ENCODE measurements at places on chromosomes 5 and 9.

DNA sequence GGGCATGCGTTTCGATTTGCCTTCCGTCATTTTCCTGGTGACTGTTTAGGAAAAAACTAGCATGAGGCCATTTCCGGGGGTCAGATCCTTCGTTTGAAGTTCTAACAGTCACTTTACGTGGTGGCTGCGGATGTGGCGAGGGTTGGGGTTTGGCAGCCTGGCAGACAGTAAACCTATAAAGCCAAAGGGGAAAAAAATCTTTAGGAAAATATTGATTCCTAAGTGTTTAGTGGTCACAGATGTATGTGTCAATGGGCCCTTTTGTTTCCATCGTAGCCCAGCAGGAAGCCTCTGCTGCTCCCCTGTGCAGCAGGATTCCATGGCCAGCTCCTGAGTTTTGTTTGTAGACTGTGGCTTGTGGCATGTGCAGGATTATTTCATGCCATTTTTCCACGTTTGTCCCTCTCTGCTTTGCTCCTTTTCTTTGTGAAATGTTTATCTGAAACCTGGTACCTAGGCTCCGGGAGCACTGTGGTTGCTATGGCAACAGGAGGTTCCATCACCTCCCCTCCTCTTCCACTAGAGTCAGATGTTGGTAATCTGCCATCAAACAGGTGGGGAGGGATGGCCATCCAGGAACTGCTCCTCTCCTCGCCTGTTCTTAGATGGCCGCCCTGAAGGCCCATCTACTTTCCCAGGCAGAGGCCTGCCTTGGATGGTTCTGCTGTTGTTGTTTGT is 202.3 kb downstream of the AOPEP start:
- no peak for DNase-seq

DNA sequence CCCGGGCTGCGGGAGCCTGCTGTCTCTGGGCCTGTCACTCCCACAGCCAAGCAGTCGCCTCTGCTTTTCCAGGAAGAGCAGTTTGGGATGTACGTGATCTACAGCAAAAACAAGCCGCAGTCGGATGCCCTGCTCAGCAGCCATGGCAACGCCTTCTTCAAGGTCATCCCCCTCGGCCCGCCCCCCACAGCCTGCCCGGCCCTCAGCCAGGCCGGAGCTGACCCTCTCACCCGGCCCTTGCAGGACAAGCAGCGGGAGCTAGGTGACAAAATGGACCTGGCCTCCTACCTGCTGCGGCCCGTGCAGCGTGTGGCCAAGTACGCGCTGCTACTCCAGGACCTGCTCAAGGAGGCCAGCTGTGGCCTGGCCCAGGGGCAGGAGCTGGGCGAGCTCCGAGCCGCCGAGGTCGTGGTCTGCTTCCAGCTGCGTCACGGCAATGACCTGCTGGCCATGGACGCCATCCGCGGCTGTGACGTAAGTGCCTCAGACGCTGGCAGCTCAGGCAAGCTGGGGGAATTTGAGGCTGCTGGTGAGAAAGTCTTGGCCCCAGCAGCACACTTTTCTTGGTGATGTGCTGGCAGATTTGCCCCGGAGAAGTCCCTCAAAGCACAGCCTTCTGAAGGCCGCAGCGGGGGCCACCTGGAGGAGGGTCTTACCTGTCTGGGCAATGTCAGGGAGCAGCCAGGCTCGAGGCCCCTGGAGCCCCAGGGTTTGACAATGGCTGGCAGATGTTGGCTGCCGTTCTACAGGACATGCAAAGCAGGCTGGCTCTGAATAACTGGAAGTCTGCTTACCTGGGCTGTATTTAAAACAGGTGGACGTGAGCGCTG is 20.1 kb upstream of the LRRC14B start:
- no peak for DNase-seq

GRCh38 chr5:66406761-66407336 is 189.3 kb upstream of the MAST4 start:
- DNase-seq: no peak

DNA sequence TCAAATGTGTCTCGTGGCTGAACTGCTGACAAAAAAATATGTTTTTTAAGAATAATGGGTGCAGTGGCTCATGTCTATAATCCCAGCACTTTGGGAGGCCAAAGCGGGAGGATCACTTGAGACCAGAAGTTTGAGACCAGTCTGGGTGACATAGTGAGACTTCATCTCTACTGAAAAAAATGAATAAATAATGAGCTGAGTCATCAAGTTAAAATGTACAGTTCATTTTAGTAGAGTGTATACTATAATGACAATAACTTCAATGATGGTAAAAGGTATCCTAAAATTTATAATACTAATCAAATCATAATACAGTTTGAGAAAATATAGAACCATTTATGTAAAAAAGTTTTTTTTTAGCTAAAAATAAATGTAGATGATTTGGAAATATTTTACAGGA is 37.9 kb upstream of the TJP2 start:
- no peak for DNase-seq

DNA sequence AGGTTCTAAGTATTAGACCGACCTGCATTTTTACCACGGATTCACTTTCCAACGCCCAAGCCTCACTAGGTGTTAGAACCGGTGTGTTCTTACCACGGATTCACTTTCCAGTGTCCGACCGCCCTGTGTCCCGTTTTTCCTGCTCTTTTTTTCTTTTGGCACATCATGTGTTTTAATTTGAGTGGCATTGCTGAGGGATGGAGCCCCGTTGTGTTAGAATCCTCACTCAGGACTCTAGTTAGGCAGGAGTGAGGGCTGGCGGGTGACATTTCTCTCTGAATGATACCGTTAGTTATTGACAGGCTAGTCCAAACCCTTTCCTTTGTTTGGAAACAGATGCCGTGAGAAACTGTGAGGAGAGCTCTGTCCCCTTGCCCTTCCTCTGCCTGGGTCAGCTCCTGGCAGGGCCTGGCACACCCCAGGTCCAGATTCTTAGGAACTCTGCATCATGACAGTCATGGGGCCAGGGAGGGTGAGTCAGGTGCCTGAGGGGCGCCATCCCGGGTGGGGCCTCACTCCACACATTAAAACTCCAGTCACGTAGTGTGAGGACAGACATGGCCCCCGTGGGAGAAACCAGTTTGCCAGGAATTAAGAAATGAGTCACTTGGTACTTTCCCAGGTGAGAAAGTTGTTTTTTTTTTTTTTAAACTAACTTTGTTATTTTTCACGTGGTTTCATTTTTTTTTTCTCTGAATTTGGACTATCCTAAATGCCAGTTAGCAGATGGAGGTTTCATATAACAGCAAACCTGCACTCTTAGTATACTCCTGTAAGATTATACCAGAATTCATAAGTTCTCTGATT is 15.8 kb downstream of the EXOC3 start:
- no peak for DNase-seq

DNA sequence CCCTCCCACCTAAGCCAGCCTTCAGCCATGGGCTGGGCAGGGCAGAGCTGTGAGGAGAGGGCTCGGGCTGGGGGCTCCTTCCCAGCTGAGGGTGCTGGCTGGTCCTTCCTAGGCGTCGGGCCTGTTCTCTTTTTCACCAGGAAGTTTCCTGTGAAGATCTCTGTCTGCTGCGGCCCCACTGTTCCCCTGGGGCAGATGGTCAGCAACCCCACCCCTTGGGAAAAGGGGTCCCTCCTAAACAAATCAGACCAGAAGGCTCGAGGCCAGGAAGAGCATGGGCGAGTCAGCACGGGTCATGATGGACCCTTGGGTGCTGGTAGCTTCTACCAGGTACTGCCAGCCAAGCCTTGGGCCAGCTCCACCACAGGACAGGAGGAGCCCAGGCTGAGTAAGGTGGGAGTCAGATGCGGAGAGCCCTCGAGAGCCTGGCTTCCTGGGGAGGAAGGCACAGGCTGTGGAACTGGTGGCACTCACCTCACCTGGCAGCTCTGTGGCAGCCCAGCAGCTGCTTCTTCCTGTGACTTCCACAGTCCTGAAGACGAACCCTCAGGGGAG is 3.5 kb downstream of the CACNA1B start:
- DNase-seq: no peak

GRCh38 chr9:127917603-127918002 is 762 bp upstream of the ST6GALNAC4 start:
- no peak for DNase-seq

DNA sequence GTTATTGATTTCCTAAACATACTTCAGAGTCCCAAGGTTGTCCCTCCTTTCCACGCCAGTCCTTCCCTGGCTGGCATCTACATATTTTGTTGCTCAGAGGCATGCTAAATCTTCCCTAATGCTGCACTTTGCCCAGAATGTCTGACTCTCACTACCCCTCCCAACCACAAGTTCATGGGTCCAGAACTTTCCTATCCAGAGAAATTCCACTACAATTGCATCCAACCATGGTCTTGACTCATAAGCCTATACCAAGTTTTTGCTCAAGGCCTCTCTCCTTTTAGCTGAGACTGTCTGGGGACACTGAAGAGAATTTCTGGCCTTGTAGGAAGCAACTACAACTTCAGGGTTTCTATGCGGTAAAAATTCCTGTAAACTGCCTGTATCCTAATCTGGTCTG is 206.3 kb downstream of the BNC2 start:
- DNase-seq: no peak

GRCh38 chr9:93020771-93021670 is 37.5 kb upstream of the SUSD3 start:
- DNase-seq: no peak

GRCh38 chr9:114580609-114581193 is 6.9 kb upstream of the ATP6V1G1 start:
- DNase-seq: no peak

GRCh38 chr5:170109059-170110031 is 3.6 kb downstream of the FOXI1 start:
- DNase-seq: no peak

DNA sequence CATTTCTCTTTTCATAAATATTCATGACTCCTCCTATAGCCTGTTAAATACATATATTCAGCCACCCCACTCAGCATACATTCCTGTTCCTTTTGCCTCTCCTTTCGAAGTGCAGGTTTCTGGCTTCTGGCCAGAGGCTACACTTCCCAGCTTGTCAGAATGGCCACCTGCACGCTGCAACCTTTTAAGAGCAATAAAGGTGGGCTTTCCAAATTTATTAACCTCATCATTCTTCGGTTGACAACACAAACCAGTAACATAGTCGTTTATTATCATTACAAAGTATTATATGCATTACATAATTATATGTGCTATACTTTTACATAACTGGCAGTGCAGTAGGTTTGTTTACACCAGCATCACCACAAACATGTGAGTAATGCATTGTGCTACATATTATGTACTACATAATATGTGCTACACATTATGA is 16.5 kb upstream of the TMEM171 start:
- no peak for DNase-seq

DNA sequence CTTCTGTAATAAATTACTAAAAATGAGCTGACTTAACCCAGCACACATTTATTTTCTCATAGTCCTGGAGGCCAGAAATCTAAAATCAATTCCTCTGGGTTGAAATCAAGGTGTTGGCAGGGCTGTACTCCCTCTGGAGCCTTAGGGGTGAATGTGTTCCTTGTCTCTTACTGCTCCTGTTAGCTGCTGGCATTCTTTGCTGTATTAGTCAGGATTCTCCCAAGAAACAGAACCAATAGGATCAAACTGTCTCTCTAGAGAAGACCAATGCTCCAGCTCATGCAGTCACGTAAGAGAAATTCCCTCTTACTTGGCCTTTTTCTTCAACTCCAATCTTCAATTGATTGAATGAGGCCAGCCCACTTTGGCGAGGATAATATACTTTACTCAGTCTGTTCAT is 15.3 kb upstream of the CD180 start:
- no peak for DNase-seq

DNA sequence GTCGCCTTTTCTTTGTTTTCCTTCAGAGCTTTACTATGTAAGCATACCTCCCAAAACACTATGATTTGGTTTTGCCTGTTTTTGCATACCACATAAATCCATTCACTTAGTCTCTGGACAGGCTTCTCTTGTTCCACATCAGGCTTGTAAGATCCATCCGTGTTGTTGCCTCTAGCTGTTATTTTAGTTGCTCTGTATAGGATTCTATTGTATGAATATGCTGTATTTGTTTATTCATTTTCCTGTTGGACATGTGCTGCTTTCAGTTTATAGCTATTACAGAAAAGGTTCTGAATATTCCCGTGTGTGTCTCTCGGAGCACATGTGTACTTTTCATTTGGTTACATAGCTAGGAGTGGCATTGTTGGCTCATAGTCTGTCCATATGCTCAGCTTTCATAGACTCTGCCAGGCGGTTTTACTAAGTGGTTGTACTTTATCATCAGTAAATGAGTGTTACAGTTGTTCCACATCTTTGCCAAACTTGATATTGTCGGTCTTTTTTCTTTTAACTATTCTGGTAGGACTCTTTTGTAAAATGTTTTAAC is 41.8 kb downstream of the NUP214 start:
- DNase-seq: no peak

DNA sequence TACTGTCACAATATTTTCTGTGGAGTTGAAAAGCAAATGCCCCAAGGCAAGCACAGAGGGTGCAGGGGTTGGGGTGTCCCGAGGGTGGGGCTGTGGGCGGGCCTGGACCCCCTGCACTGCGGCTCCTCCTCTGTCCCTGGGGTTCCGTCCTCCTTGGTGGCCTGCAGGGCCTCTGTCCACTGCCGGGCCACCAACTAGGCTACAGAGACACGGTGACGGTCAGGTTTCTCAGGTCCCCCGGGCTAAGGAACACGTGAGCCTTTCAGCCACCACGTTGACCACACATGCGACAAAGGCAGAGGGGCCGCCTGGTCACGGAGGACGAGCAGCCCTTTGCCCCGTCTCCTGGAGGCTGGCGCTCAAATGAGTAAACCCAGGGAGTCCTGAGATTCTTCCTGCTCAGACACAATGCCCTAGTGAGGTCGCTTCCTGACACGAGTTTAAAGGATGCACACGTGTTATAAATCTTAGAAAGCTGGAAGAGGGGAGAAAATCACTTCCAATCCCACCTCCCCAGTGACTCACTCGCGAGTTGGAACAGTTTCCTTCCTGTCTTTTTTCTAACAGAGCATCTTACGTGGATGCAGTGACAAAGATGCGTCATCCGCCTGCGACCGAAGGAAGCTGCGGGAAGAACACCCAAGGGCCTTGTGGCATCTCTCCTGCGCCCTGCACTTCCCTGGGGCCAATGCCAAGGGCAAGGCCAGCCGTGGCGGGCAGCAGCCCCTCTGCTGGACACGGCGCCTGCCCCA is 24.8 kb upstream of the OBP2B start:
- DNase-seq: no peak

GRCh38 chr5:24391816-24392215 is 253.0 kb downstream of the CDH10 start:
- DNase-seq: no peak

DNA sequence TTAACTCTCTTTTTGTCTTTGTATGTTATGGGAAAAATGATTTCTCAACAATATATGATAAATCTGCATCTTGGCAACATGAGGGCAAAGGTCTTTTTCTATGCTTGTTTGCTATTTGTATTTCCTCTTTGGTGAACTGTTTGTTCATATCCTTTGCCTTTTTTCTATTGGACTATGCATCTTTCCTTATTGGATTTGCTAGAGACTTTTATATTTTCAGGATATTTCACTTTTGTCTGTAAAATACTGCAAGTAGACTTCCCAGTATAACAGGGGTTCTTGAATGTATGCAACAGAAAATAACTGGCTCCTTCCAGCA is 69.4 kb upstream of the SSBP2 start:
- DNase-seq: no peak
